Peyer's patch (tissue), 4 donors: ENCODE measurements at places on chromosomes 12 and 14. TPM values are rescaled to one million over a fixed set of nuclear protein-coding genes. Genes with fewer than 3 reads are reported as not detected.
A peak's percentile ranks its signal among the peaks of the same experiment; 100 is the strongest.

The KRT82 gene
- total RNA-seq = not detected

DNA sequence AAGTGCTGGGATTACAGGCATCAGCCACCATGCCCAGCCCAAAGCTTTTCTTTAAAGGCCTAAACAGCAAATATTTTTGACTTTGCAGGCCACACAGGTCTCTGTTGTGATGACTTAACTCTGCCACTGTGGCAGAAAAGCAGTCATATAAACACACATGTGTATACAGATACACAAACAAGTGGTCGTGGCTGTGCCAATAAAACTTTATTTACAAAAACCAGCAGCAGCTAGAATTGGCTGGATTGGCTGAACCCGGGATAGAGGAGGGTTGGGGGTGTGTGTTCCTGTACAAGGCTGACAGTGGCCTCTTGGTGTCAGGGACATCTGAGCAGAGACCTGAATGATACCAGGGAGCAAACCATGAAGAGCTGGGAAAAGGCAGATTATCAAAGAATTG is 95.6 kb downstream of the NCOR2 start:
- peaks cover 73% of the 10 kb centered on the region for H3K36me3 ChIP-seq
- no peak for DNase-seq
- H3K27me3 ChIP-seq = no peaks in the 10 kb centered on the region
- no peak overlapping the region for H3K4me3 ChIP-seq
- no peak overlapping the region for H3K27ac ChIP-seq
- H3K4me1 ChIP-seq = no peaks in the 10 kb centered on the region

- H3K27ac ChIP-seq = no peak overlapping the region
- DNase-seq = no peak
- H3K4me3 ChIP-seq = no peak overlapping the region
- H3K36me3 ChIP-seq = no peaks in the 10 kb centered on the region
These were observed 29.1 kb downstream of the MED13L start for GRCh38 chr12:116248433-116248832.

- H3K36me3 ChIP-seq = peaks cover 23% of the 10 kb centered on the region
- H3K27ac ChIP-seq = no peak overlapping the region
- H3K4me1 ChIP-seq = peaks cover 12% of the 10 kb centered on the region
- no peak for DNase-seq
These were observed 14.1 kb downstream of the SH2B3 start for GRCh38 chr12:111419784-111420183.

DNA sequence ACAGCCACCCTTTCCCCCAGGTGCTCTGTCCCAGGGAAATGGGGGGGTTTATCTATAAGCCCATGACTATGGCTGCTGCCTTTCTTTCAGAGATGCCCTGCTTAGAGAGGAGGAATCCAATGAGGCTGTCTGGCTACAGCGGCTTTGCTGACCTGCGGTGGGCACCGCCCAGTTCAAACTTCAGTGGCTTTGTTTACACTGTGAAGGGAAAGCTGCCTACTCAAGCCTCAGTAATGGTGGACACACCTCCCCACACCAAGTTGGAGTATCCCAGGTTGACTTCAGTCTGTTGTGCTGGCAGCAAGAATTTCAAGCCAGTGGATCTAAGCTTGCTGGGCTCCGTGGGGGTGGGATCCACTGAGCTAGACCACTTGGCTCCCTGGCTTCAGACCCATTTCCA is 869.2 kb downstream of the SLC6A15 start:
- H3K27ac ChIP-seq = no peak overlapping the region
- no peaks in the 10 kb centered on the region for H3K27me3 ChIP-seq
- H3K4me1 ChIP-seq = no peaks in the 10 kb centered on the region

DNA sequence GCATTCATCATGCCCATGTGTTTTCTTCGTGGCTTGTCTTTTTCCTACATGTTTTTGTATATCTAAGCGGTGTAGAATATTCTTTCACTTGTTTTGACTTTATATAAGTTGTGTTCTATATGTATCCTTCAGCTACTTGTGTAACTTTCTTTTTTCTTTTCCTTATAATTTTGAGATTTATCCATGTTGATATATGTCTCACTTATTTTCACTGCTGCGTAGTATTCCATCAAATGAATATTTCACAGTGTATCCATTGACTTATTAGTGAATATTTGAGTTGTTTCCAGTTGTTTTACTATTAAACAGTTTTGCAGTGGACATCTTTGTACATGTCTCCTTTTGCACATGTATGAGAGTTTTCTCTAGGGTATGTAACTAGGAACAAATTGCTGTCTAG is 43.9 kb downstream of the BORCS5 start:
- no peak overlapping the region for H3K4me3 ChIP-seq
- no peak overlapping the region for H3K27ac ChIP-seq

DNA sequence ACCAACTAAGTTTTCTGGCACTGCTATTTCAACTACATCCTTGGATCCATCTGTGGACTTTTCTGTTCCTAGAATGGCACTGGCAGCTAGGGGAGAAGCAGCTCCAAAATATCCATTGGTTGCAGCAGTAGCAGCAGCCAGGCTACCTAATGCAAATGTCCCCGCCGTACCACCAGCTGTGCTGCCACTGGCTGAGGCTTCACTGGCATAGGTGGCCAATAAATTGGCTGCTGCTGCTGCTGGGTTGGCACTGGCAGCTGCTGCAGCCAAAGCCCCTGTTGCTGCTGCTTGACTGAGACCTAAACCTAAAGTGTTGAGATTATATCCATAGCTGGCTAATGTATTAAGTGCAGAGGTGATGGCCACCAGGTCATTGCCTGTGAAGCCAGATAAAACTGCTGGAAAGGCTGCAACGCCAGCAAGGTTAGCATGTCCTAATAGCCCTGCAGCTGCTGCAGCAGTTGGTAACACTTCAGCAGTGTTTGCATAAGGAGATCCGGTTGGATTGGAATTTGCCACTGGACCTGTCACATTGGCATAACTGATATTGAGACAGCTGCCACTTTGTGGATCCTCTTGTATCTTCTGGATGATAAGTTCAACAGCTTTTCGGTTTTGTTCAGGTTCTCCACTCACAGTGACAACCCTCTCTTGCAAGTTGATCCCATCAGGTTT is 149.5 kb downstream of the NOVA1 start:
- H3K4me1 ChIP-seq = no peaks in the 10 kb centered on the region
- H3K4me3 ChIP-seq = no peak overlapping the region
- no peaks in the 10 kb centered on the region for H3K27me3 ChIP-seq
- H3K27ac ChIP-seq = no peak overlapping the region
- DNase-seq = no peak
- no peaks in the 10 kb centered on the region for H3K36me3 ChIP-seq

- H3K36me3 ChIP-seq = no peaks in the 10 kb centered on the region
- DNase-seq = no peak
- no peak overlapping the region for H3K4me3 ChIP-seq
- H3K27ac ChIP-seq = peak overlapping the region; percentile 73
- H3K27me3 ChIP-seq = no peaks in the 10 kb centered on the region
- peaks cover 15% of the 10 kb centered on the region for H3K4me1 ChIP-seq
These were observed 64.9 kb upstream of the STRN3 start for GRCh38 chr14:31090883-31091764.

The ALDH2 gene
- total RNA-seq = 118 TPM

The TAS2R19 gene
- 3.2 TPM for total RNA-seq

The NYNRIN gene
- 12.4 TPM for total RNA-seq

The KERA gene
- total RNA-seq = not detected

The TSPAN19 gene
- total RNA-seq = not detected

DNA sequence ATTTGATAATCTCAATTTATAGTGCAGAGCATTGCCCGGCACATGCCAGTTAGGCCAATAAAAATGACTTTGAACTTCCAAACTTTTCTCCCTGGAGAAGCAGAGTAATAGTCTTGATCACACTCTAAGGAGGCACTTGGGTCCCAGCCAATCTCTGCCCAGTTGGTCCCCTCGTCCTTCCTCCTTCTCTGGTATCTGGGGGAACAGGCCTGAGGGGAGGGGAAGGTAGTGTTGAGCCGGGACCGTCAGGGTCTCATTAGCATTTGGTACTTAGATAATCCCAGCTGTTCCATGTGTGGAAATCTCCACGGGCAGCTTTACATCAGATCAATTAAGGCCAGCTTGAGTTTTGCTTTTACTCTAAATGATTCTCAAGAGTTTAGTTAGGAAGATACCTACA is 70.1 kb downstream of the ZNF641 start:
- DNase-seq = no peak
- no peaks in the 10 kb centered on the region for H3K27me3 ChIP-seq
- H3K4me1 ChIP-seq = no peaks in the 10 kb centered on the region

The TMEM229B gene
- total RNA-seq = 26.6 TPM

GRCh38 chr12:130846369-130846768 is 7.3 kb upstream of the STX2 start:
- no peak overlapping the region for H3K27ac ChIP-seq
- H3K4me1 ChIP-seq = no peaks in the 10 kb centered on the region
- H3K36me3 ChIP-seq = no peaks in the 10 kb centered on the region
- H3K27me3 ChIP-seq = no peaks in the 10 kb centered on the region
- no peak for DNase-seq
